NCI-H446 treated with DMSO at 0.1 percent for 48 hours (cell line): ENCODE measurements at places on chromosomes 3 and 15.

- DNase-seq = no peak
Observed at GRCh38 chr3:64827431-64827830, 139.6 kb upstream of the ADAMTS9 start.

DNA sequence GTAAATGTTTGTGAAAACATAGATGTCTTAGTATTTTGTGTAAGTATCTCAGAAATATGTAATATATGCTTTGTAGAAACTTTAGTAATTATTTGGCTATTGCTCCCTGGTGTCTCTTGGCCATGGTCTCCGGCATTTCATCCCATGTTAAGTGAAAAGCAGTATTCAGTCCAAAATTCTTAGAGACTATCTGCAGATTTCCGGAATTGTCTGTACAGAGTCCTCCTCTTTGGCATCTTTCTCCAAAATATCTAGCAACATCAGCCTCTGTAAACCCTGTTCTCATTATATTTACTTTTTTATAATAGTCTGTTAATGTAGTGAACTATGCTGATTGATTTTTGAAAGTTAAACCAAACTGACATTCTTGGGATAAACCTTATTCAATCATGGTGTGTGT is 352.7 kb downstream of the ARPP21 start:
- no peak for DNase-seq

DNA sequence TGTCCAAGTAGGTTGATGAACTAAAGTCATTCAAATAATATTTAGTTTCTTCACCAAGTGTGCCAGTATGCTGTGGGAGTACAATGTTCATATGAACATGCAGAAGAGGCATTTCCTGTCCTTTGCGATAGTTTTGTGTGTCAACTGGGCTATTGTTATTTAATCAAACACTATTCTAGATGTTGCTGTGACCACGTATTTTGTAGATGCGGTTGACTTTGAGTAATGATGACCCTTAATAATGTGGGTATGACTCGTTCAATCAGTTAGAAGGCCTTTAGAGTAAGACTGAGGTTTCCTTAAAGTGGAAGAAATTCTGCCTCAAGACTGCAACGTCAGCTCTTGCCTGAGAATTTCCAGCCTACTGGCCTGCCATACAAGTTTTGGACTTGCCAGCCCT is 470.7 kb upstream of the CBLB start:
- no peak for DNase-seq

- no peak for DNase-seq
Observed at GRCh38 chr3:177443469-177443868, 246.2 kb upstream of the TBL1XR1 start.

DNA sequence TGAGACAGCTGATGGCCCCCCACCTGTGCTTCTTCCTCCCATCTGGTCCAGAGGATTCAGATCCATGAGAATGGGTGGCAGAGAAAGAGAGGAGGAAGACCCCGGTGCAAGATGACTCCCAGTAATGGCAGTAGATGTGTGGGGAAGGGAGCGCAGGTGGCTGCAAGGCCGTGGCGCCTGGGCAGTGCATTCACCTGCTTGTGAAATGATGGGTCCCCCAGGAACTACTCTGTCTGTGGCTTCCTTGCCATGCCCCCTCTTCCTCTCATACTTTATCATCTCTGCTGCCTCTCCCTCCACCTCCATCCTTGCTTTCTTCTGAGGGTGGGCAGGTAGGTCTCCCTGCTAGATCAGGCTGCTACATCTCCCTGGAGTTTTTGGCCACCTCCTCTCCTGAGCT is 23.3 kb downstream of the ZNF710 start:
- DNase-seq = no peak

- no peak for DNase-seq
Observed at GRCh38 chr3:87390821-87391220, 114.4 kb upstream of the POU1F1 start.

DNA sequence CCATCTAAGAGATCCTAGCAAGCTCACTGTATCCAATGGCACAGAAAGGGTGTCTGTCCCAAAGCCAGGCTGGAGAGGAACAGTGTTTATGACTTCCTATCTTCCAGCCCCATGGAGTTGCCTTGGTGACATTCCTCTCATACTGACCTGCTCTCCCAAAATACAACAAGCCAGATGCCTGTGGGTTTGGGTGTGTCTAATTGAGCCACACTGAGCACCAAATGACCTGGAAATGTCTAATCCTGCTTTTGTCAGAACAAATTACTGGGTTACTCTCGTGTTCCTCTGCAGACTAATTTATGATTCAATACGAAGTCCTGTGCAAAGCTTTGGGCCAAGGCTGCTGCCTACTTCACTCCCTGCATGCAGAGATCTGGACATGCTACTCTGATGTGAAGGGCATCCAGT is 98.1 kb upstream of the STRIT1 start:
- DNase-seq = peak; percentile 38

DNA sequence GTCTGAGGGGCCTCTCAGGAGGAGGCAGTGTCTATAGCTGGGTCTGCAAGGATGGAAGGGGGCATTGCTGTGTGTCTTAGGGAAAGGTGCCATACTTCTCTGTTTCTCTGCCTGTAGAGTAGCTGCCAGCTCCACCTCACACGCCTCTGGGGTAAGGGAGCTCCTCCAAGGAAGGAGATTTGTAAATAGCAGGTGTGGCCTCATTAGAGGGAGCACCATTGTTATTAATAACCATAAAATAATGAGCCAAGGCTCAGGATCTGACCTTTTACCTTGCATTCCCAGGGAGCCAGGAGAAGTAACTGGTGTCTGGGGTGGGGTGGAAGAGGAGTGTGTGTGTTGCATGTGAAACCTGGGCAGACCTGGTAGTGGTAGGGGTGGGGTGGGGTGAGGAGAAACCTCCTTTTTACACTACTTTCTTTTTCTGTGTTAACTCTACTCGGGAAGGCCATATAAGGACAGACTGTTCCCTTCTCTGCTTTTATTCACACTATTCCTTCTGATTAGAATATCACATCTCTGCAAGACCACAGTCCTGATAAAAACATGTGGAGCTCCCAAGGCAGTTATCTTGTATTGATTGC is 2.2 kb upstream of the C15orf39 start:
- no peak for DNase-seq

DNA sequence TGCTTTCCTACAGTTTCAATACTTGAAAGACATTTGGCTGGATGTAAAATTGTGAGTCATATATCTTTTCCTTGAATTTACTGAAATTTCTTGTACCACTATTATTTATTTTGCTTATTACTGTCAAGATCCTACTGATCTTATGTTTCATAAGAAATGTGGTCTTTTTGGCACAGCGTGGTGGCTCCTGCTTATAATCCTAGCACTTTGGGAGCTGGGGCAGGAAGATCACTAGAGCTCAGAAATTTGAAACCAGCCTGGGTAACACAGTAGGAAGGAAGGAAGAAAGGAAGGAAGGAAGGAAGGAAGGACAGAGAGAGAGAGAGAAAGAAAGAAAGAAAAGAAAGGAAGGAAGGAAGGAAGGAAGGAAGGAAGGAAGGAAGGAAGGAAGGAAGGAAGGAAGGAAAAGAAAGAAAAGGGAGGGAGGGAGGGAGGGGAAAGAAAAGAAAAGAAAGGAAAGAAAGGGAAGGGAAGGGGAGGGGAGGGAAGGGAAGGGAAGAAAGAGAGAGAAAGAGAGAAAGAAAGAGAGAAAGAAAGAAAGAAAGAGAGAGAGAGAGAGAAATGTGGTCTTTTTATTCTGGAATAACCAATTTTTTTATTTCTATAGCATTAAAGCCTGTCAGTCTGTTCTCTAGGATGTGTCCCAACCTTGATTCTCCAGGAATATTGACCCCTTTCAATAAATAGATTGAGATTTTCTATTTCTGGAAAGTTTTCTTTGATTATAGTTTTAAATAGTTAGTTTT is 572.0 kb upstream of the TGFBR2 start:
- no peak for DNase-seq

DNA sequence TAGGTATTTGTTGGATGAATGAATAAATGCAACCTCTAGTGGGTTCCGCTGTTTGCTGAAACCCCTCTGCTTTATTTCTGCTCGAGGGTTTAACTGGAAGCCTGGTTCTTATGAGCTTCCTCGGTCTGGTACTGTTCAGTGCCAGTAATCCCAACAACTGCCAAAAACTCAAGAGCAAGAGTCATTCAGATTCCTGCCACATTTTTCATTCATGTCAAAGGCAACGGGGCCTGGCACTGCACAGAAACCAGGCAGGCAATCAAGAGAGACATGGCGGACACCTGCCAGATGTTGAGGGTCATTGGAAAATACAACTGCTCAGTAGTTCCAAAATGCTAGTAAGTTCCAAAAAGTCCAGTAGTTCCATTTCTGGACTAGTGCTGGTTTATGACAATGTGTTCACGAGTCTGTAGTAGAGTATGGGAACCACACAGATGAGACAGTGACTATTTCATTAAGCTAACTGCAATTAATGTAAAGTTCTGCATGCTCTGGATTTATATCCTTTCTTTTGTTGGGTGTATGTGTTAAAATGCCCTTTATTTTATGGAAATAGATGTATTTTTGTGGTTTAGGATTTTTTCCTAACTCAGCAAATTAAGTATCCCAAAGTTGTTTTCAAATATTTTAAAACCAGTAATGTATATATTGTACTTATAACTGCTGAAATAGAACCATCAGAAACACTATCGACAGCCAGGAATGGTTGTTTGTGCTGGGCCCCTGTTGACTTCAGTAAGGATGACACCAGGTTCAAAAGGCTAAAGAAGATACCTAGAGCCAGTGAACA is 22.7 kb upstream of the TMEM41A start:
- no peak for DNase-seq

GRCh38 chr3:114378760-114379159 is 84.9 kb downstream of the TIGIT start:
- DNase-seq = no peak

DNA sequence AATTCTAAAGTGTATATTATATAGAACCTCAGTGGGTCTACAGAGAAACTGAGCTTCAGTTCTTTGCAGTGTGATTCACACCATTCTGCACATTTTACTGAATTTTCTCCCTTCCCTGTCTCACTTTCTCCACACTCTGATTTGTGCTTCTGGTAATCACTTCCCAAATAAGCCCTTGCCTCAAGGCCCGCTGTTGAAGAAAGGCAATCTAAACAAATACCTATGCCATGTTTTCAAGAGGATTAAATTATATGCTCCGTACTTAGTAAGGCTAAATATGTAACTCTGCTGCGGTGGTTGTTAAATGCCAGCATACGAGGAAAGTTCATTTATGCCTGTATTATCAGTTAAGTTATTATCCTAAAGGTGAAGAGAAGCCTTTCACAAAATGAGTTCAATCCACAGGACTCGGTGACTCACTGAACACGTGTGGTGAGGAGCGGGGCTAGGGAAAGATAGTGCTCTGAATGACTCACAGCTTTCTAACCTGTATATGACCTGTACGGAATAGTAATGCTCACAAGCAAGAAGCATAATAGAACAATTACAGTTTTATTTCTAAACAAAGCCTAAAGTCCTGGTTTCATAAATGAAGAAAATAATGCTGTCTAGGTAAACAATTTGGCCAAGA is 25.1 kb downstream of the CNTN6 start:
- DNase-seq = no peak

DNA sequence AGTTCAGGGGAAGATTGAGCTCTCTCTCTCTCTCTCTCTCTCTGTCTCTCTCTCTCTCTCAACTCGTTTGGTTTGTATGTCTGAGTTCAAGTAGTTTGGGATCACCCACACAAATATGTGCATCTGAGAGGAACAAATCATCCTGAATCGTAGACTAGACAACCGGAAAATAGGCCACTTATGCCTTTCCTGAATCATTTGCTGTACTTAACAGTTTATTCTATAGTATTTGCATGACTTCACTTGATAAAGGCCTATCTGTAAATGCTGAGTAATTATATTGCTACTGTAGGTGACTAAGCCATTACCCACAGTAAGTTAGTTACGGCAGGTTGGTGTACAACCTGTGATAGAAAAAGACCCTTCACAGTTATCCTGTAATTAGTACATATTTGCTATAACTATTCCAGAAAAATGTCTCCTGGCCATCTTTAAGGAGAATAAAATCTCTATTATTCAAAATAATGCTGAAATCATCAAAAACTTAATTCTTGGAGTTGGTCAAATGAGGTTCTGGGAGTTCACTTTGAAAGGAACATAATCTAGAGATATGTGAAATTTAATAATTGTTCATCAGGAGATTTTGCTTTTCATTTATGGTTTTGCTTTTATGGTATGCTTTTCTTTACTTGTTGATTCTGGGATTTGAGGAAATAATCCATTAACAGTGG is 31.1 kb downstream of the OXSM start:
- DNase-seq = no peak

- DNase-seq = no peak
Observed at GRCh38 chr3:78820542-78820941, 947.3 kb downstream of the ROBO1 start.

DNA sequence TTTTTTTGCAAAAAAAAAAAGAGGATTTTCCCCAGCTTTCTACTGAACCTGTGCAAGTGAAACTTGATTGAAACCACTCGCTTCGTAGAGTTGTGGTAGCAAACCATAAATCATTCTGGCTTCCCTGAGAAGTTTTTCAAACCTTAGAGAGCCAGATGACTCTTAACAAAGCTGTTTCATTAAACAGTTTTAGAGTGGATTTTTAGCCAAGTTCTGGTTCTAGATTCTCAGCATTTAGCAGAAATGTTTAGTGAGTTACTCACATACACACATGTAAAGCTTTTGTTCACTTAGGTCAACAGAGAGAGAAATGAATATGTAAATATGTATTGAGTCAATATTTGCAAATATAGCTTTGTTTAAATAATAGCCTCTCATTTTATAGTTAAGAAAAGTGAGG is 18.1 kb upstream of the CCR9 start:
- no peak for DNase-seq

DNA sequence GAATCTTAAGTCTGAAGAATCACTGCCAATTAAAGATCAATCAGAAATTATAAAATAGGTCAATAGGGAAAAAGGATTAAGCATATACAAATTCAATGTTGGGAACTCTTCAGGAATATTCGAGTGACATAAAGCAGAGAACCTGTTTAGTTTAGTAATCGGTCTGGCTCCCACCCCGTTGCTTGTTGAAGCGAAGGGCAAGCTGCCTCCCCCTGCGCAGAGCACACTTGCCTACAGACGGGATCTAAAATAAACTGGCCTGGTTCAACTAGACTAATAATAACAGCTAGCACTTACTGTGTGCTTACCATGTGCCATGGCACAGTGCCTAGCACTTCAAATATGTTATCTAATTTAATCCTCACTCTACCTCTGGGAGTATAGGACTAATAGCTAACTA is 8.6 kb downstream of the SEMA6D start:
- DNase-seq = peak; percentile 94

DNA sequence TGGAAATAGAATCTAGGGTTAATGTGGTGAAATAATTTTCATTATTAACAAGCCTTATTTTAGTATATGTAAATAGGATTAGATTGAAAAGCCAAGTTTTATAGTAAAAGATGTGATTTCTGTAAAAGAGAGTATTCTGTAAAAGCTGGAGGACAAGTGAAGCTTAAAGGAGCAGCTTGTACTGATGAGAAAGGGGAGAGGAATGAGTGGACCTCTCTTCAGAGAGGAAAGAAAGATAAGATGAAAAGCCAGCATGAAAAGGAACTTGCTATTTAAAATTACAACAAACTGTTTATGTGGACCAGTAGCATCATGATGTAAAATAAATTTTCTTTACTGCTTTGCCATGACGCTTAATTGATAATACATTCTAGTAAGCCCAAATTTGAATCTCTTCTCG is 18.5 kb downstream of the ALCAM start:
- no peak for DNase-seq

DNA sequence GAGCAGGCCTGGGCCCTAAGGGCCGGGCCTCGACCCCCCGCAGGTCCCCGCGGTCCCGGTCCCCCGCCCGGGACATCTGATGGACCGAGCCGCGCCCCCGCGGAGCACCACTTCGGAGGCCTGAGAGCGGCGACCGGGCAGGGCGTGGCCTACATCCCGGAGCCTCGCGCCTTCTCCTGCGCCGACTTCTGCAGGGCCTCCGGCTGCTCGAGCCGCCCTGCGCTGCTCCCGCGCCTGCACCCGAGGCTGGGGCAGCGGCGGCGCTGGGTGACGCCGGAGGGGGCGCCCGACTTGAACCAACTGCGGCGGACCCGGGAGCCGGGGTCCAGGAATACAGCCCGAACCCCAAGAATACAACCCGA is 14.9 kb upstream of the GP9 start:
- no peak for DNase-seq
